ENCODE measurements at places on chromosomes 2 and 18. TPM values are rescaled to one million over a fixed set of nuclear protein-coding genes. Genes with fewer than 3 reads are reported as not detected.

DNA sequence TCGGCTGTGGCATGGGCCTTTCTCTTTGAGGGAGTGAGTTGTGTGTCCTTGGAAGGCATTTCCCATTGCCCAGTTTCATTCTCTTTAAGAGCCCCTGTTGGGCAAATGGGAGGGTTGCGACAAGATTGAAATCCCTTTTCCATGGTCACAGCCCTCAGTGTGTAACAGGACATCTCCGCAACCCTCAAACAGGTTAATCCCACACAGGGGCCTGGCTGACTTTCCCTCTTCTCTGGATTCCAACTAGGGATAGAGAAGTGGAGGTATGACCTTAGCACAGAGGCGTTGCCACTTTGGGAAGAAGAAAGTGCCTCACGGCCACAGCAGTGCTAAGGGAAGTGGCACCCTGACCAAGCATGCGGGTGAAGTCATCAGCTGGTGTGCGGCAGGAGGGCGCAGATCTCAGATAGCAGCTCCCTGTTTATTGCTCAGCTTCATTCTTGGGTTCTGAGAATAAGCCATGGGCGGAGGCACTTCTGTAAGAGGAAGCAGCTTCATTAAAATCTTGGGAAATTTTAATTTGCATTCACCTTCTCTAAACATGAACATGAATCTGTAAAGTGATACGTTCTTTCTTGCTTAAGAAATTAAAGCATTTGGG, 256.5 kb downstream of the GBX2 start:
- no peak for DNase-seq

DNA sequence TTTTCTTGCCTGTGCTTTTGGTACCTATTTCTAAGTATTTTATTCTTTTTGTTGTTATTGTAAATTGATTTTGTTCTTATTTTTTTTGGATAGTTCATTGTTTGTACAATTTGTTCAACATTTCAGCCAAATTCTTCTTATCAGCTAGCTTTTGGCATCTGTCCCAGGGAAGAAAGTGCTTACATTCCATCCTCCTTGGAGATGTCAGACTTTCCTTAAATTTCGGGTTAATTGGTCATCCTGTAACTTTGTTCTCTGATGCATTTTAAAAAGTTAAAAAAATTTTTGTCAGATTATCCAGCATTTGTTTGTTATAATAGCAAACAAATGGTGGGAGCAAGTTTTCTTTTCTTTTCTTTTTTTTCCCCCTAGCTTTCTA, 60.3 kb downstream of the PTH2R start:
- no peak for DNase-seq

GRCh38 chr2:67854798-67855197, 208.0 kb downstream of the C1D start:
- DNase-seq = no peak

GRCh38 chr2:105129722-105130232, 91.9 kb downstream of the MRPS9 start:
- DNase-seq = no peak

- no peak for DNase-seq
Observed at GRCh38 chr2:175567435-175568061, 386.0 kb upstream of the ATP5MC3 start.

Gene MC5R
- not detected for total RNA-seq

Gene SERPINB13
- not detected for total RNA-seq
